ENCODE measurements at places on chromosomes 2 and 18.

DNA sequence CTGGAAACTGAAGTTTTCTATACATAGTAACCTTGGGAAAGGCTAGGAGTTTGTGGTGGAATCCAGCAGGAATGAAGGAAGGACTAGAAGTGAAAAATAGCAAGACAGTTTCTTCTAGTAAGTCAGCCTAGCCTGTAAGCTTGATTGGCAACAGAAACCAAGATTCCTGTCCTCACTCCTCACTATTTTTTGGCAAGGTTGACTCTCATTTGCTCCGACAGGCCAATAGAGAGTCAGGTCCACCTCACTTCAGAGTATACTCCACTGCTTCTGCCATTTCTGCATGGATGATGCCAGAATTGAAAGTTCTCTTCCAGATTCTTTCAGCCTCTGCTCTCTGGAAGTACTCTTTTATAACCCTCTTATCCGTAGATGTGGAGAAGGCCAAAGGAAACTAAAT lies 352.4 kb downstream of the ZNF516 start:
- no peak for DNase-seq

DNA sequence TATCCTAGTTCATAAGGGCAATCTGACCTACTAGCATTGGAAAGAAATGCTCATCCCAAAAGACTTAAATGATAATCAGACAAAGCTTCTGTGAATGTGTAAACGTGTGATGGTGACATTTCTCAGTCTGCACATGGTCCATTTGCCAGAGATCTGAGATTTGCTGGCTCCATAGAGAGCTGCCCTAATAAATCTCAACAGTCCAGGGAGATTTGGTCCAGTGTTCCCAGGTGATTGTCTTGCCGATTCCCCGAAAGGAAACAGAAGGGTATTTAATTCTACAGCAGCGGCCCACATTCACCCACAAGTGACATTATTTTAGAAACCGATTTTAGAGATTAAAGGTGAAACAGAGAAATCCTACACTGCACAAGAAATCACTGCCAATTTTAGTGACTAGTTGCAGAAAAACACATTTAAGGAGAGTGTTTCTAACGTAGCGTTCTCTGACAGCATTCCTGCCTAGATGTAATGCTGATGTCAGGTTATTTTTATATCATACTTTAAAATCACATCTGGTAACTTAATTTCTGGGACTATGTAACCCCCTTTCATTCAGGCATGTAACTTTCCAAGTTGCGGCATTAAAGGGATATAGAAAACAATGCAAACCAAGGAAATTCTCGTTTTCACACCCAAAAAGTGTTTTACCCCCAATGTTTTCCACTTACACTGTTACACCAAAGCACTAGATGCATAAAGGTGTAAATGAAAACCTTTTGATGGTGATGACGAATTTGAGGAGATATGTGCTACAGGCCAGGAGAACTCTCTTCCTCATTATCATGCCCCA lies 231.9 kb upstream of the FN1 start:
- no peak for DNase-seq

DNA sequence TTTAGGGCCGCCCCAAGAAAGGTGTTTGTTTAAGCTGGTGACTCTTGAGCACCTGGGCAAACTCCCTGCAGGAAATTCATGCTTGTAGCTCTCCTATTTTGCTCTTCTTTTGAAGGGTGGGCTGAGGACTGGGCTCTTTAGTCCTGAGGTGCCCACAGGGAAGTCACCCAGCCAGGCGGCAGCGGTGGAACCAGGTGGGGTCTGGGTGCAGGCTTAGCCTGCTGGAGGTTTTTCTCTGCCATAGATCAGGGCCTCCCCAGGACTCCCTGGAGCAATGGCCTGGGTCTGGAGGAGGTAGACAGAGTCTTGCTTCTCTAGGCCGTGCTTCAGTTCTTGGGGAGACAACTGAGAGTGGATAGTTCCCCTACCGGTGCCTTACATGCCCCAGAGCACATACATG lies 99.9 kb downstream of the CLIP4 start:
- DNase-seq, result no peak

DNA sequence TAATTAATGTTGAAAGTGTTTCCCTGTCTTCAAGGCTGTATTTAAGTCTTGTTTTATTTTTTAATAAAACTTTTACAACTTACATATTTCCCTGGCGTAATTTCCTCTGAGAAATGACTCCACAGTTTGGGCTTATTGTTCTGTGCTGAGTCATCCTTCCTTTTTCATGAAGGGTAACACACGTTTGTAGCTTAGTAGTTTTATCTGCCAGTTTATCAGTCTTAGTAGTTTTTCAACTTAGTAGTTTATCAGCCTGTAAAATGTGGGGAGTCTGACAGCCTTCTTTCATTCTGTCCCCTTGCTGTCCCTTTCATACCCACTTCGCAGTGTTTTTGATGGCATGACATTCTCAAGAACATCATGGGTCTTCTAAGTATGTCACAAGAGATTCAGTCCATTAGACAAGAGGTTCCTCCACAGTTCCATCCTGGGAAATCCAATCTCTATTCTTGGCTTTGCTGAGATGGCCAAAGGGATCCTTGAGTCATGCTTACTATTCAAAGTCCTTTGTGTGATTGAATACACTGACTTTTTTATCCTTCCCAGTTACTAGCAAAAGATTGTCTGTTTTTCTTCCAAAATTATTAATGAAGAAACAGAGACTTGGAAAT lies 60.0 kb upstream of the SGPP2 start:
- DNase-seq, result no peak

DNA sequence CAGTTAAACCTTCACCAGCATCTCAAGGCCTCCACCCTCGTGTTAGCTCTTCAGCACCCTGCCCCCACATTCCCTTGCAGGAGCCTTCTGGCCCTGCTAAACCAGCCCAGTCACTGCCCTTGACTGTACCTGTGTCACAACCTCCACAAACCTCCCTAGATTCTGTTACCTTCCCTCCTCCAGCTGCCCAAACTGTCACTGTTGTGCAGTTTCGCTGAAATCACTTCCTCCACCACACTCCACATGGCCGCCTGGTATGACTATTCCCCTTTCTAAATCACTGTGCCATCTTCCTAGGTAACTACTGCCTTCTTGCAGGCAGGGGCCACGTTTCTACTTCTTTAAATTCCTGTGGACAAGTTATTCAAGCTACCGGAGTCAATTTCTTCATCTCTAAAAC lies 160.2 kb downstream of the GALNT14 start:
- no peak for DNase-seq
